Naive B cell (primary cell): ENCODE measurements at places on chromosomes 6 and 20.

DNA sequence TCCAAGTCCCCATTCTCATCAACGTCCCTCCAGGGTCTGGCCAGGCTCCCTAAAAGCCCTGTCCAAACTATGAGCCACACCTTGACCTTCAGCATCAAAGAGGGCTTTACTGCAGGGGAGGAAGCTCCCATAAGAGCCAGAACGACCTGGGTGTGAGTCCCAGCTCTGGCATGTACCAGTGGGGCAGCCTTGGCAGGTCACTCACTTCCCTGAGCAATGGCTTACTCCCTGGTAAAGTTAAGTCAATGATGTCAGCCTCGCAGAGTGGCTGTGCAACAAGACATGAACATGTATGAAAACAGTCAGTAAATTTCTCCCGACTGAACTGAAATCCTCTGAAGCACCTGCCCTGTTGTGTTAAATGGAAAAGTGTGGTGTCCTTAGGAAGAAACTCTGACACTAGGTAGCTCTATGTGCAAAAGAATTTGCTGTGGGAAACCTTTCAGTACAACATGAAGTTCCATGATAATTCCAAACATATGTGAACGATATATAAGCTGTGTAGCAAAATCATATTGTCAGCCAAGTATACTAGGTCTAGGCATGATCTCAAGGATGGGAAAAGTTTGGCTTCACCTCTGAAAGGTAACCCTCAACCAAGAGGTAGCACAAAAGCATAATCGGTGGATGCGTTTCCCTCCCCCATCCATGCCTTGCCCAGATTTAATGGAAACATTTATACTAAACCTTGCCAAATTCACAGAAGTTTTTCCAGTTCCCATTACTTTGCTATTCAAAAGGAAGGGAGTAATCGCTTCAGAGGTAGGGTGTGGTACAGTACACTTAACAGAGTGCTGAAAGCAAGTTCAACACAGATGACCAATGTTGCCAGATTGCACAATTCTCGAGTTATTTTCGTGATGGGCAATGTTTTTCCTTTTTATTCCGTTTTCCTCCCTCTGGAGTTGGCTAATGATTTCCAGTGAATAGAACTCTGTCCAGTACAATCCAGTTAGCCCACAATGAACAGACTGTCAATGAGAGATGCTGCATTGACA, 49.0 kb upstream of the RANBP9 start:
- DNase-seq = no peak

DNA sequence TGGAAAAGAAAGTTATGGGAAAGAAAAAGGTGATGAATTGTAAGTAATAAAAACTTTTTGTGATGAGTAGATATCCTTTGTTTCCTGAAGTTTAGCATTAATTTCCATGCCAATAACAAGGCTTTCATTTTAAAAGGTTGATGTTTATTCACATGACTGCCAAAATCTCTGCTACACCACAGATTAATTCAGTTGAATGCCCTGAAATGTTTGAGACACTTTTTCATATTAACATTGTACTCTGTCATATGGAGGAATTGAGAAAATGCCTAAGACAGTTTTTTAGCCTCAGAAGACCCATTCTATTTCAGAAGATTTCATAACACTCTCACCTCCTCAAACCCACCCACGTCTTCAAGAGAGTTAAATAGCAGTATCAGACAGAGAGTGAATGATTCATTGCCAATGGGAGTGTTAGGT, 115.5 kb downstream of the ADGRG6 start:
- DNase-seq = no peak

GRCh38 chr6:78599526-78599925, 267.8 kb upstream of the IRAK1BP1 start:
- no peak for DNase-seq

DNA sequence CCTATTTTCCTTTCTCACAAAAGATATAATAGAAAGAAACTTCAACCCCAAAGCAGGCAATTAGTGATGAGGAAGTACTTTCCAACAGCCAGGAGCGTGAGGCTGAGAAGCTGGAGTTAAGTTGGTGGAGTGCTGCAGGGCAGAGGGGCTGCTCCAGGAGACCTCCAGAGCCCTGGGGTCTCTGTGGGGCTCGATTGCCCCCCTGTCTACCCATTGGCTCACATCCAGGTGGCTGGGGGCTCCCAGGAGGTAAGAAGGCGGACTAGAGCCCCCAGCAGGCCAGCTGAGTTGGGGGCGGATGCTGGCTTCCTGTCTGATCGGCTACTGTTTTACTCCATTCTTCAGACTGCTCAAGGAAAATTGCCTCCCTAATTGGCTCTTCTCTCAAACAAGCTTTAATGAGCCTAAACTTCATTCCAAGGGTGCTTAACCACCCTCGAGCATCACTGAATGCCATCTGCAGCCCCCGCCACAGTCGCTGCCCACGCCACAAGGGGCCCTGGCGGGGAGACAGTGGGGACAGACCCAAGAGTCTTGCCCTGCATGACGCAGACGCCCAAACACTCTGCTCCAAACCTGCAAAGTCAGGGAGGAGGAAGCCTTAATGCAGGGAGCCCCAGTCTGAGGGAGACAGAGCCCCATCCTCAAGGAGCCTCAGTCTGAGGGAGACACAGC, 78.6 kb downstream of the MDGA1 start:
- no peak for DNase-seq

GRCh38 chr20:53574819-53575218, 18.8 kb downstream of the ZNF217 start:
- no peak for DNase-seq
